ENCODE measurements at places on chromosomes 5 and 9. TPM values are rescaled to one million over a fixed set of nuclear protein-coding genes. Genes with fewer than 3 reads are reported as not detected.

SLC6A19 gene
- 0.09 TPM for total RNA-seq

SCGB3A2 gene
- total RNA-seq, result 1.0 TPM

KIAA0825 gene
- 5.6 TPM for total RNA-seq

CDH9 gene
- not detected for total RNA-seq

EQTN gene
- total RNA-seq, result 0.49 TPM

SPINK4 gene
- not detected for total RNA-seq

LMX1B gene
- 0.71 TPM for total RNA-seq

NUDT2 gene
- 23.3 TPM for total RNA-seq

SLC27A6 gene
- 57.2 TPM for total RNA-seq

WHRN gene
- total RNA-seq, result 5.3 TPM

TOR1A gene
- 24.6 TPM for total RNA-seq

PCDHA9 gene
- total RNA-seq, result 0.45 TPM

GZMA gene
- total RNA-seq, result 5.3 TPM

KCNIP1 gene
- 2.1 TPM for total RNA-seq

CYLC2 gene
- not detected for total RNA-seq

CLIC3 gene
- total RNA-seq, result 11.3 TPM

SH3RF2 gene
- total RNA-seq, result 3.0 TPM

HTR1A gene
- not detected for total RNA-seq

BTNL8 gene
- 0.53 TPM for total RNA-seq

DNA sequence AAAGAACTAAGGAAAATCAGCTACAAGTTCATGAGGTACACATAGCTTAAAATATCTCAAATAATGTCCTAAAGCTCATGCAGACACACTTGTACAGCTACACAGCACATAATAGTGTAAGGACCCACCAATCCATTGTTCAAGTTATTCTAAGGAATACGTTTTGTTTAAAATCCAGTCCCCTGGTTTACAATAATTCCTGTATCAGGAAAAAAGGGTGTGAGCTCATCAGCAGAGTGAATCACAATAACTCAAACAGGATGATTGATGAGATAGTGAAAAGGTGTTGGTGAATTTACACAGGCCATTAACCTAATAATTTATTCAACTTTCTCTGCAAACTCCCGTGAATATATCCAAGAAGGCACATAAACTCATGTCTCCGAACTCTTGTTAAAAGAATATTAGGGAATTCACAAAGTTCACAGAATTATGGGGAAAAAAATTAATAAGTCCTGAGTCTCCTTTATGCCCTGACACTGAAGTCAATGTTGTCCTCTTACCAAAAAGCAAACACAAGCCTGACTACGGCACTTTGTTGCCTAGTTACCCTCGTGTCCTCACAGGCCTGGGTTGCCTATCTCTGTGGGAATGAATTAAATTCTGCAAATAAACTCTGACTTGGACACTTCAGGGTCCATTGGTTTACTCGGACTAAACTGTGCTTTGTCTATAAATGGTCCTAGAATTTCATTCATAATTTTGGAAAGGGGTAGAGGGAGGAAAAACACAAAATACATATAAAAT, 142.8 kb upstream of the PDE4D start:
- no peak for DNase-seq

DNA sequence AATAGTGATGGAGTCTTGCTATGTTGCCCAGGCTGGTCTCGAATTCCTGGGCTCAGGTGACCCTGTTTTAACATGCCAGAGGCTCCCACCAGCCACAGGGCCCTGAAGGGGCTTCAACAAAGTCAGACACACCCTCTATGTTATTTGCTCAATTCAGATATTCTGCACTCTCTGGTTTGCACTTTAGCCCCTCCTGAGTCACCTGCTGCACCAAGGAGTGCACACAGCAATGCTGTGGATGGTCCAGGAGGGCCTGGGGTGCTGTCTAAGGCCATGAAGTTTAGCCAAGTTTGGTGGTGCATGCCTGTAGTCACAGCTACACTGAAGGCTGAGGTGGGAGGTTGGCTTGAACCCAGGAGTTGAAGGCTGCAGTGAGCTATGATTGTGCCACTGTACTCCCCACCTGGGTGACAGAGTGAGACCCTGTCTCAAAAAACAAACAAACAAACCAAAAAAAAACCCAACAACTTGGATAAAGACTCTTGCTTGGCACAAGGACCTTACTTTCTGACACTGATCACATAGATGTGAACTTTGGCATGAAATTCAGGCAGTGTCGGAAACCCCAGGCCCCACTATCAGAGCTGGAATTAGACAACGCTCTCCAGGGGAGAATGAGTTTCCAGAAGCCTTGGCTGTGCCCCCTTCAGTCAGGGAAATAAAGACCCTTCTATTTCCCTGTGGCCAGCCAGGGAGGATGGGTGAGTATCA, 39.7 kb upstream of the CDKN2AIPNL start:
- DNase-seq, result no peak

GRCh38 chr5:135208903-135209721, 175.1 kb upstream of the PITX1 start:
- no peak for DNase-seq

- DNase-seq, result no peak
Observed at GRCh38 chr9:98575379-98576346, 133.1 kb downstream of the GABBR2 start.

GRCh38 chr9:113890704-113891103, 14.6 kb downstream of the ZNF618 start:
- no peak for DNase-seq

DNA sequence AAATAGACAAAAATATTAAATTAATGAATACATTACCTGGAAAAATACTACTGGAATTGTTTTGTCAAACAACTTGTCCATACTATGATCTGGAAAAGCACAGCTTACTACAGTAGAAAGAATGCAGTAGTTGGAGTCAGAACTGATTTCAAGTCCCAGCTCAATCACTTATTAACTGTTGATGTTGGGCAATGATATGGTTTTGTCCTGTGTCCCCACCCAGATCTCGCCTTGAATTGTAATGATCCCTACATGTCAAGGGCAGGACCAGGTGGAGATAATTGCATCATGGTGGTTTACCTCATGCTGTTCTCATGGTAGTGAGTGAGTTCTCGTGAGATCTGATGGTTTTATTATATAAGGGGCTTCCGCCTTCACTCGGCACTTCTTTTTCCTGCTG, 247.5 kb downstream of the CD180 start:
- DNase-seq, result no peak

DNA sequence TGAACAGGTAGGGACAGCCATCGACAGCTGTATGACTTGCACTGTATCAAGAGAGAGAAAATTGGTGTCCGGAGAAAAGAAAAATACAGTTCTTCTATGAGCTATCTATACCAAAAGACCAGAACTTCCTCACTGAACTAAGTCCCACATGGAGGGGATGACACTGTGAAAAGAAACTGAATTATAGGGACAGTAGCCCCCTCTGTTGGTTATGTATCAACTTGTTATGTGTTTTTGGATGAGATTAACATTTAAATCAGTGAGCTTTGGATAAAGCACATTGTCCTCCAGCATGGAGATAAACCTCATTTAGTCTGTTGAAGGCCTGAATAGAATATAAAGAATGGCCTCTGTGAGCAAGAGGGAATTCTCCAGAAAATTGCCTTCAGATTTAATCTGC, 176.6 kb upstream of the SH3GL2 start:
- no peak for DNase-seq

GRCh38 chr9:91089405-91090129, 272.2 kb downstream of the AUH start:
- no peak for DNase-seq

GRCh38 chr5:59640411-59640810, 253.1 kb downstream of the PDE4D start:
- DNase-seq, result no peak

GRCh38 chr9:21434202-21435014, 5.8 kb upstream of the IFNA1 start:
- peak; percentile 59 for DNase-seq

DNA sequence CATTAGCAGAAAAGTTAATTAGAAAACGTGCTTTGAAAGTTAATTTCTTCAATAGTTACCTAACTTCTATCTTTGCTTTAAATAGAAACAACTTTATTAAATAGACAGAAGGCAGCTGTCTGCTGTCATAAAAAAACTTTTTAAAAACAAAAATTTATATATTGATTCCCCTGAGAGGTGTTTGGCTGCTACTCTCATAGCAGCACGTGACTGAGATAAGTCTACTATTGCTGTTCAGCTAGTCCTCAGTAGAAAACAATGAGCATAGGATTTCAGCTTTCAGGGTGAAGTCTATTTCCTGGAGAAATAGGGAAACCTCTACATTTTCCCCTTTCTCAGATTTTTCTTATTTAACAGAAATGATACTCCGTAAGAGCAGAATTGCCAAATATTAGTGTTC, 135.0 kb upstream of the FBN2 start:
- DNase-seq, result no peak

DNA sequence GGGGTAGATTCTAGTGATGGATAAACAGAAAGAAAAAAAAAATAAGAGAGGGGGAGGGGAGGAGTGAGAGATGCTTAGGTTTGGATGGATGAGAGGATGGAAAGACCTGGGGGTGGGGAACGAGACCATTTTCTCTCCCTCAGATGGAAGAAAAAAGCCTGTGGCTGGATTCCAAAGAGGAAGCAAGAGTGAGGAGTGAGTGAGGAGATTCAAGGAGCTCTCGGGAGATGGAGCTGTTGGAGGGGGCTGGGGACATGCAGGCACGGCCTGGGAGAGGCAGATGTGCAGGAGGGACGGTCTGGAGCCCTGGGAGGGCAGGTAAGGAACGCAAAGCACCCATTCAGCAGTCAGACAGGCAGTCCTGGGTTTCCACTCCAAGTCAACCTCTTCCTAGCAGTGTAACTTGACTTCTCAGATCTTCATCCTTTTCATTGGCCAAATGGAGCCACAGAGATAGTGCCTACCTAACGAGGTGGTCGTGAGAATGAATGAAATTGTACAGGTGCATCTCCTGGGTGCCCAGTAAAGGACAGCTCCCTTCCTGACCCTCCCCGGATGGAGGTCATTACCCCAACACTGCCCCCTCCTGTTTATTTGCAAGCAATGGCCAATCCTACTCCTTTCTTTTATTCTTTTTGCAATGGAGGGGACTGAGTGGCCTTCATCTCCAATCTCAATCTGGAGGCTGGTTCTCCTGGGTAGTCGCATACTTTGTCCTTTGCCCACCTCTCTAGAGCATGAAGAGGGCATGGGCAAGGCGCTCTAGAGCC, 52.2 kb downstream of the PCDH1 start:
- DNase-seq, result no peak

GRCh38 chr9:20351715-20352114, 270.6 kb downstream of the MLLT3 start:
- DNase-seq, result no peak

DNA sequence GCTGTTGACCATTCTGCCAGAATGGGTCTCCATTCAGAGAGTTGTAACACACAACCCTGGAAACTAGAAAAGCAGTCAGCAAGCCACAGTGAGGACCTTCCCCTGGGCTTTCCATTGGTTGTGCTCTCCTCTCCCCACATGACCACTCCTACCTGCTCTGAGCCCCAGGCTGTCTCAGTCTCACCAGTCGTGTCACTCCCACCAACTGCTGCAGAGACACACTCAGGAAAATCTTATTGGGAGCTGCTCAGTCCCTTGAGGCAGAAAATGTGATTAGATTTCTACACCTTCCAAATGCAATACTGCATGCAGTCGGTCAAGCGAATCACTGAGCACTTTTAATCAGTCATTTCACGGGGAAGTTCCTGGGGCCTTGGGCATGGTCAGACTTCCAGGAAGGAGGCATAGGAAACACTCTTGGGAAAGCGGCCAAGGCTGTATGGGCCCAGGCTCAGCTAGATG, 284.2 kb upstream of the NMUR2 start:
- DNase-seq, result no peak

DNA sequence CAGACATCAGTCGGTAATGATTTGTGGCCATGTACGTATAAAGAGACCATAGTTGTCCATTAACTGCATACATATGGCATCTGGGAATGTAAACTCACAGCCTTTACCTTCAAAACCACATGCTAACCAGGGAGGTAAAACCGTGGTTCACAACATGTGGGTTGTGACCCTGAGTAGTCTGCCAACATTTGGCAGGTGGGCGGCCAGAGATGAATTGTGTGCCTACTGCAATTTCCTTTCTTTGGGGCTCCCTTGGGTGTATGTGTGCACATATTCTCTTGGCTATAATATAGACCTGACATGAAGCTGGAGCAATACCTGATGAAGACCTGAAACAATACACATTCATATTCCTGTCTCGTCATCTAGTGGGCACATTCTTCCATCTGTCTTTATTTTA, 396.0 kb downstream of the MLLT3 start:
- DNase-seq, result no peak

GRCh38 chr9:105360344-105360743, 87.5 kb upstream of the FSD1L start:
- no peak for DNase-seq

GRCh38 chr5:159511570-159511969, 181.3 kb upstream of the IL12B start:
- DNase-seq, result no peak

DNA sequence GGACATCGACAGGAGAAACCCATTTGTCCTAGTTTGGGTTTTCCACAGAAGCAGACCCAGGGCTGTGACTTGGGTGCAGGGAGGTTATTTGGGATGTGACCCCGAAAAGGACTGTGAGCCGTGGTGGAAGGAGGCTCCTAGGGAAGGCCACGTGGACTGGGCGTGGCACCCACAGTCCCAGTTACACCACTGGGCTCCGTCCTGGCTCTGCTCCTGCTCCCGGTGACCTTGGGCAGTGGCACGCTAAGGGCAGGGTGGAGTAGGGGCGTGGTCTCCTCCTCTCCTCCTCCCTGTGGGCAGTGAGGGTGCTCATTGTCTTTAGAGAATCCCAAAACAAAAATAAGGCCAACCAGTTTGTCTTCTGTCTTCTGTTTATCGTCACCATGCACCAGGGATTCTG, 190.1 kb downstream of the GADD45G start:
- peak; percentile 52 for DNase-seq

GRCh38 chr9:97553841-97554240, 52.4 kb downstream of the TMOD1 start:
- peak; percentile 9 for DNase-seq

- no peak for DNase-seq
Observed at GRCh38 chr9:34830068-34830467, 120.1 kb upstream of the CCL21 start.

- no peak for DNase-seq
Observed at GRCh38 chr5:176724472-176724871, 77.2 kb downstream of the TSPAN17 start.

DNA sequence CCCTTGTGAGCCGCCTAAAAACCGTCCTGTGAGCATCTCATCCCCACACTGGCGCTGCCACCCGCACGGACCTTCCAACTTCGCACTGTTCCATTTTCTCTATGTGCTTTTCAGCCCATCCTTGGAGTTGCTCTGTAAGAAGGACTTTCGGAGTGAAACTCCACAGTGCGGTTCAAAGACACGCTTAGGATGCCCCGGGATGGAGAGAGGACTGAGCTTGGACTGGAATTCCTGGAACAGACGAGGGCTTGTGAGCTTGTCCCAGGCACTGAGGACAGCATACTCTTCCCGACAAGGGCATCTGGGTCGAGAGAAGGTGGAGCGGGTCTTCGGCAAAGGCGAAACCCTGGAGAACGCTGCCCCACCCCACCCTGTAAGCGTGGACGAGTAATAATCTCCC, 187.8 kb downstream of the MEF2C start:
- no peak for DNase-seq

Data from sciatic nerve (tissue), 2 donors.